Activated naive CD4-positive, alpha-beta T cell treated with Interleukin-2 at 50 U/mL for 16 hours (primary cell): ENCODE measurements at places on chromosomes 3 and 15.

DNA sequence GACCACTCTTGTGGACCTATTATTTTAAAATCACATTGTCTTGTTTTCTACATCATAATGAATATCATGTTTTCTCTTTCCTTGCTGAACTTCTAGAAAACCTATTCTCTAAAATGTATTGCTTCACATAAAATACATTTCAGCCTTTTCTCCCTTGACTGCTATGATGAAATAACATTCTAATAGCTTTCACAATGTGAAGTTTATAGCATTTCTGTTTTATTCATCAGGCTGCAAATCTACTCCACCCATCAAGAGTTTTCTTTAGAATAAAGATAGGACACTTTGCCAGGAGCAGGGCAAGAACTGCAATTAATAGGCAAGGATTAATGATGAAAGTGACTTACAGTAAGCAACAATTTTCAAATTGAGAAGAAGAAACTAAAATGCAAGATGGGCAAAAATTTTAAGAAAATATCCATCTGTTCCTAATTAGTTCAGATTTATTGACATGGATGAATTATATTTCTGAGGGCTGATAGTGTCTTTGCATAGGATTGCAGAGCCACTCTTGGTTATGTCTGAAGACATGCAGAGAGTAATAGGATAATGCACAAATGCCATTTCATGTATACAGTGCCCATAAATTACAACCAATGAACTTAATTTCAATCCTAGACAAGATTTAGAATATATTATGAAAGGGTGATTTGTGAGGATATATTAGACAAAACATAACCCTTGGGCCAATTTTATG is 21.7 kb downstream of the LEKR1 start:
- no peak for DNase-seq

- DNase-seq: no peak
Observed at GRCh38 chr3:103657756-103658155, 1222.9 kb downstream of the ZPLD1 start.

DNA sequence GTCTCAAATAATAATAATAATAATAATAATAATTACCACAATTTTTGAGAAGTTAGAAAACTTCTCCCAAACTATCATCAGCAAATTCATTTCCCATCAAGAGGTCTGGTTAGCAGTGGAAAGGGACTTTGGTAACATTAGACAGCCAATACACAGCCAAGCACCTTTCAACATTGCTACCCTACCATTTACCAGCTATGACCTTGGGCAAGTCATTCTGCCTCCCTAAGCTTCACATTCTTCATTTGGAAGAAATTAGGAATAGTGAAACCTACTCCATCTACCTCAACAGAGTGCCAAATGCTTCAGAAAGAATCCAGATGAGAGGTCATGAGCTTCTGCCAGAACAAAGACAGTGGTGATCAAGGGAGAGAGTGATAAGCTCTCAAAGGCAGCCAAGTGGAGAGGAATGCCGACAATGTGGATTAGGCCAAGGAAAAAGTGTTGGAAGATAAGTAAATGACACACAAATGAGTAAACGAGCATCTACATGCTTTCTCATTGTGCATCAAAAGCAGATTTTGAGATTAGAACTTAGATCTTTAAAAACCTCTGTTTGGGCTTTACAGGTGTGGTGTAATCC is 42.9 kb upstream of the LPP start:
- DNase-seq: no peak

- DNase-seq: no peak
Observed at GRCh38 chr15:101318147-101318819, 23.2 kb upstream of the SNRPA1 start.

- DNase-seq: no peak
Observed at GRCh38 chr15:41809526-41810220, 18.2 kb upstream of the JMJD7 start.

GRCh38 chr3:33287672-33288282 is 10.5 kb downstream of the FBXL2 start:
- DNase-seq: no peak

GRCh38 chr3:20458994-20459716 is 273.1 kb upstream of the SGO1 start:
- DNase-seq: no peak

DNA sequence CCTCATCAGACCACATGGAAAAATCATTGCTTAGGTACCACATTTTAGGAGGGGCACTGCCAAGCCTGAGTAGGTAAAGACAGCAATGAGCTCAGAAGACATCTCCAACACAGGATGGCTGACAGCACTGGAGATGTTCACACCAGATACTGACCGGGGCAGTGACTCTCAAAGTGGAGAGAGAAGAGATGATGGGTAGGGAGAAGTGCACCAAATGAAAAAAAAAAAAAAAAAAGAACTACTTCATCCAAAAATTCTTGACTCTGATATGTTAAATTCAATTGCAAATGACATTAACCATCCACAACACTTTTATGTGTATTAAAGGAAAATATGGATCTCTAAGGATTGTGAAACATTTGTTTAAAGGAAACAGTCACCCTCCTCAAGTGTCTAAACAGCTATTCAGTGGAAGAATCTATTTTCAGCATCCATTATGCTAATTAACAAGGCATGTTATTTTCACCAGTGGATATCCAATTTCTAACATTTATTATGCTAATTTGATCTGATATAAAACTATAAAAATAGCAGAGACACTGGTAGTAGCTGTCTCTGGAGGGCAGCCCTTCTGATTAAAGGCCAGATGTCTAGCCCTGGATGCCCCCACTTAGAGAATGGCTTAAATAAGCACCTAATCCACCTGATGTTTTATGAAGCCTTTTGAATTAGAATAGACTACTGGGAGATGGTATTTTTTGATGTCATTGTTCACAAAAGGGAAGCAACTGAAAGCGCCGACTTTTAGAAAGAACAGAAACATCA is 48.2 kb upstream of the VGLL4 start:
- DNase-seq: no peak

DNA sequence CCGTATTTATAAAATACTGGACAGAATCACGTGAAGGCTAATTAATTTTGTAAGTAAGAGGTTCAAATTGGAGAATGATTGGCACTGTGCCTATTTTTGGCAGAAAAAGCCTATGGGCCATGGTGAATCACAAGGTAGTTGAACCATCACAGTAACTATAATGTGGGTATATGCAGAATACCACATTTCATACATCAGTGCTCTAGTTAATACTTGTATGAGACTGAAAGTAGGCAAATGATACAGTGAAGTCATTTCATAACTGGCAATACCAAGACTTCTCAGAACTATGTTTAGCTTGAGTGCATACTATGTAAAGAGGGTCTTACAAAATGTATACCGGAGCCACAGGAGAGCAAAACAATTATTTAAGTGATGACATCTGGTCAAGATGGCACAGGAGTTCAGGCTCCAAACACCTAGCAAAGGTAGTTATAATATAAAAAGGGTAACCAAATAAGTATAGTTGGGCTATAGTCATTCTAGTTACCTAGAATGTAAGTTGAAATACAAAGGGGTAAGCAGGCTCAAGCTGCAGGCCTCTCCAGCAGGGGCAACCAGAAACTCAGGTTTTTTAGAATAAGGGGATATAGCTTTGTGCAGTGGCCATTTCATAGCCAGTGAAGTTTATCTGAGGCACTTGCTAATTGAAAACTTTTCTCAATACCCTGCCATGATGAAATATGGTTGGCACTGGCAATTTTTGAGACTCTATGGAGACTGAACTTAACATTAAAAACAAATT is 19.1 kb downstream of the GPR160 start:
- DNase-seq: no peak

GRCh38 chr3:46549989-46550388 is 16.1 kb downstream of the LRRC2 start:
- no peak for DNase-seq

DNA sequence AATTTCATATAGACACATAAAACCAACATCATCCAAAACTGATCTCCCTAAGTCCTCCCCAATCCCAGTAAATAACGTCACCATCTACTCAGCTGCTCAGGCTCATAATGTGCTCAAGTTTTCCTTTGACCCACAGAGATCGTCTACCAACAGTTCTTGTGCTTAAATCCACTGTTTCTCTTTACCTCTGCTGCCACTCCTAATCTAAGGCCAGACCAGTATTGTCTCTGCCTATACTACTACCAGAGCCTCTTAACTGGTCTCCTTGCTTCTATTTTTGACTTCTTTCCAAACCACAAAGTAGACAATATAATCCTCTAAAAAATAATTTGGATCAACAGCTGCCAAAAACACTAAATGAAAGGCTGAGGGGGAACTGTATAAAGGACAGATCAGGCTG is 65.3 kb downstream of the CLASP2 start:
- DNase-seq: no peak

GRCh38 chr3:50015918-50016317 is 72.8 kb upstream of the RBM5 start:
- peak; percentile 8 for DNase-seq

DNA sequence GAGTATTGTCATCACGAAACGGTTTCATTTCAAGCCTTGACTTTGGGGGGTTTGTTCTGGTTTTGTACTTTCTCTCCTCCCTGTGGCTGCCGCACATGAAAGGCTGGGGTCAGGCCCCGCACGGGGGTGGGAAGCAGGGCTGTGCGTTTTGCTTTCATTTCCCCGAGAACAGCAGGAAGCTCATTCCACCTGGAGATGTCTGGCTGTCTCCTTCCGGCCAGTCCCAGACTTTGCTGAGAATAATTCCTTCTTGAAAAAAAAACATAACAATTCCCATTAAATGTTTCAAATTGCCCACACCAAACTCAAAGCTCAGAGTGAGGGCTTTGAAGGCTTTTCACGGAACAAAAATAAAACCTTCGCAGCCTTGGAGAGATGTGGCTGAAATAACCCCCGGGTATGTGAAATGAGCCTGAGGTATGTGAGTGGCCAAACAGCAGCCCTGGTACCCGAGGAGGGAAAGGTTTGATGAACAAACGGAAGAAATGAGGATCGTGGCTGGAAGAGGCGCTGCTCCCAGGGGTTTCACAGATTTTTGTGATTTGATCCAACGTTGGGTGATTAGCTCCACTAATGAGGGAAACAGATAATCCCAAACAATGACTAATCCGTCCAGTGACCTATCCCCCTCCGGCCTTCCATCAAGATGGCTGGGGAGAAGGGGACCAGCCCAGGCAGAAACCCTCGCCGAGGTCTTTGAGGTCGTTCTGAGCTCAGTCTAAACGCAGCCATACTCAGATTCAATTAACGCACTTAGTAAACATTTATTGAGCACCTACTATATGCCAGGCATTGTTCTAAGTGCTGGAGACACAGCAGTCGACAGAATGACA is 126.9 kb upstream of the MEF2A start:
- DNase-seq: peak; percentile 13

- peak; percentile 14 for DNase-seq
Observed at GRCh38 chr15:59437817-59438624, at the start of gene FAM81A. Gene FAM81A (plus strand): TSS chr15:59438186. CDS start chr15:59458627, 20,441 bp downstream.

DNA sequence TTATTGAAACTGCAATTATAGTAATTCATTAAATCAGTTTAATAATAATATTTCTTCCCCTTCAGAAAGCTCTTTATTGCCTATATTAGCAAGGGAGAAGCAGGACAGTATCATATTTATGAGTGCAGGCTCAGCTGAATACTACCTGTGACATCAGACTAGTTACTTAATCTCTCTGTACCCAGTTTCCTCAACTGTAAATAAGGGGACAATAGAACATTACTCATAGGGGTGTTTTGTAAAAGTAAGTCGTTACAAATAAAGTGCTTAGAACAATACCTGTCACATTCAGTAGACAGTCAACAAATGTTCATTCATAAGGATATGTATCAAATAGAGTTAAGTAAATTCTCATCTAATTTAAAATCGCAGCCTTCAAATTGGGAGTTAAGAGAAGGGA is 12.1 kb upstream of the VPS39 start:
- no peak for DNase-seq

GRCh38 chr3:58034738-58035523 is 26.7 kb downstream of the FLNB start:
- peak; percentile 39 for DNase-seq

GRCh38 chr3:186540221-186540834 is 3.9 kb downstream of the CRYGS start:
- DNase-seq: peak; percentile 83

DNA sequence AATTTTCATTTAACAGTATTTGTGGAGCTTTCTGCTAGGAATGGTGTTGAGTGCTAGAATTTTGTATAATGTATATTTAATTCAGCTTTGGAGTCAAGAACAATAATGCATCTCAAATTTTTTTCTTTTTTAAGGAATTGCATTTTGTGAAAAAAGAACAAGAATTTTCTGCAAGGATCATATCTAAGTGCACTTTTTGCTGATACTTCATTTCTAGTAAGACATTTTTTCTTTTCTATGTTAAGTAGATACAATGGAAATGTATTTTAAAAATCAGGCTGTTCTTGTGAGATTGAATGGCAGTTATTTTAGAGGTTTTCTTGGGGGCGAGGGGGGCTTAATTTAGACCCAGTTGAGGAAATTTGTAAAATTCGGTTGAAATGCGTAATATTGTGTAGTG is 32.5 kb downstream of the MEF2A start:
- no peak for DNase-seq

DNA sequence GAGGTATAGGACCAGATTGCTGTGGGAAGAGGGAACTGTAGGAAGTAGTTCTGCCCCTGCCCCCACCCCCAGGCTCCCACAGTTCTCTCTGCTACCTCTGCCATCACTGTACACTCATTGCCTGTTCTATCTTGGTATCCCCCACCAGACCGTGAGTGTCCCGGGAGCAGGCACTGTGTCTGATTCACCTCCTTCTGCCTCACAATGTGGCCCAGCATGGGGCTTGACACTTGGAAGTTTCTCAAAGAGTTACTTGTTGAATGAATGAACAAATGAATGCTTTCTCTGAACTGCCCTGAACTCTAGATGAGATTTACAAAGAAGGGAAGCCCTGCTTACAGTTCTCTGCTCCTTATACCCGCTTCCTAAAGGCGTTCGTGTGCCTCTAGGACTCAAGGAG is 27.1 kb upstream of the PIK3CB start:
- no peak for DNase-seq

DNA sequence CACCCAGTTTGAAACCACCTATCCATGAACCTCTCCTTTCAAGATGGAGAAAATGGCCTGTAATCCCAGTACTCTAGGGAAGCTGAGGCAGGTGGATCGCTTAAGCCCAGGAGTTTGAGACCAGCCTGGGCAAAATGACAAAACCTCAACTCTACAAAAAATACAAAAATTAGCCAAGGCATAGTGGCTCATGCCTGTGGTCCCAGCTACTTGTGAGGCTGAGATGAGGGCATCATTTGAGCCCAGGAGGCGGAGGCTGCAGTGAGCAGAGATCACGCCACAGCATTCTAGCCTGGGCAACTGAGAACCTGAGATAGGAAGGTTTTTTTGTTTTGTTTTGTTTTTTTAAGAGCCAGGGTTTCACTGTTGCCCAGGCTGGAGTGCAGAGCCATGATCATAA is 5.4 kb downstream of the TKT start:
- DNase-seq: no peak
